Stimulated activated CD4-positive, alpha-beta T cell treated with anti-CD3 and anti-CD28 coated beads, Interleukin-4, amount 100 ng/mL, for 24 hours (primary cell): ENCODE measurements at places on chromosomes 13 and 19.

DNA sequence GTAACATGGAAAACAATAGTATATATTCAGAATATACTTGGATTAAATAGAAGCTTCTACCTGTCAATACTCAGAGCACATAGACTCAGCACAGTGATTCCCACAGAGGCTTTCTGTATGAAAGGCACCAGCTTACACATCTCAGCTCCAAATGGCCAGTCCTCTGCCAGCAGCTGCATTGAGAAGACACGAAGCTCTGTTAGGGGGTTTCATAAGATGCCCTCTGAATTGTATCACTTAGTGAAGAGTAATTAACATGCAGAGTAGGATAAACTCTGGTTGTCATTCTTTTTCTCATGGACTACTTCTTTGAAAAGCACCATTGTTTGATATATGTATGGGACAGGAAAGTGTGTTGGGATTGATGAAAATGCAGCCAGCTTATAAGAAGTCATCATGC, 15.2 kb downstream of the EDNRB start:
- no peak for DNase-seq

GRCh38 chr13:83940742-83941141, 58.5 kb upstream of the SLITRK1 start:
- no peak for DNase-seq

DNA sequence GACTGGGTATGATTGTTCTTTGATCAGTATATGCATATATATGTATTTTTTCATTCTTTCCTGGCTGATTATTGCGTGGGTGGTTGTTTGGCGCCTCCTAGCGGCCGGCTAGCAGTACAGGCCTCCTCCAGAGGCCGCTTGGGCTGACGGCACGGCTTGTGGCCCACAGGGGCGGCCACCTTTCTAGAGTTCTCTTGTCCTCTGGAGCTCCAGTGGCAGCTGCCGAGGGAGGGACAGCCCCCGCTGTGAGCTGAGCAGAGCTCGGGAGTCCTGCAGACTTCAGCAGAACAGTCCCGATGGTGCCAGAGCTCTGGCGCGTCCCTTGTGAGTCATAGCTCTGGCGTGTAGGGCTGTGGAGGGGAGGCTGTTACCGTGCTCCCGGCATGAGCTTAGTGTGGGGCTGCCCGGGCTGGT, 22.5 kb upstream of the ZNF429 start:
- DNase-seq: peak; percentile 57

- DNase-seq: peak; percentile 25
Observed at GRCh38 chr19:16330806-16331690, 6.4 kb downstream of the KLF2 start.

GRCh38 chr19:6721773-6722172, 1.3 kb upstream of the C3 start:
- DNase-seq: no peak

- DNase-seq: no peak
Observed at GRCh38 chr13:102774591-102775520, 1.3 kb upstream of the TEX30 start.

DNA sequence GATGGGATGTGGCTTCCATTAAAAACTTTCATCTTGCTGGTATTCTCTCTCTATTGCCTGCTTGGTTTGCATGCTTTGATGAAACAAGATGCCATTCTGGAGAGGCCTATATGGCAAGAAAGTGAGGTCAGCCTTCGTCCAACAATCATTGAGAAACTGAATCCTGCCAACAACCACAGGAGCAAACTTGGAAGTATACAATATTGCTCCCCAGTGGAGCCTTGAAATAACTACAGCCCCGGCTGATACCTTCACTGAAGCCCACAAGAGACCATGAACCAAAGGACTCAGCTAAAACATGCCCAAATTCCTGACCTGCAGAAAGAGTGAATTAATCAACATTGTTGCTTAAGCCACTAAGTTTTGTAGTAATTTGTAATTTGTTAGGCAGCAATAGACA, 82.5 kb upstream of the FGF14 start:
- no peak for DNase-seq

GRCh38 chr13:41244556-41244955, 18.8 kb downstream of the MTRF1 start:
- DNase-seq: no peak

DNA sequence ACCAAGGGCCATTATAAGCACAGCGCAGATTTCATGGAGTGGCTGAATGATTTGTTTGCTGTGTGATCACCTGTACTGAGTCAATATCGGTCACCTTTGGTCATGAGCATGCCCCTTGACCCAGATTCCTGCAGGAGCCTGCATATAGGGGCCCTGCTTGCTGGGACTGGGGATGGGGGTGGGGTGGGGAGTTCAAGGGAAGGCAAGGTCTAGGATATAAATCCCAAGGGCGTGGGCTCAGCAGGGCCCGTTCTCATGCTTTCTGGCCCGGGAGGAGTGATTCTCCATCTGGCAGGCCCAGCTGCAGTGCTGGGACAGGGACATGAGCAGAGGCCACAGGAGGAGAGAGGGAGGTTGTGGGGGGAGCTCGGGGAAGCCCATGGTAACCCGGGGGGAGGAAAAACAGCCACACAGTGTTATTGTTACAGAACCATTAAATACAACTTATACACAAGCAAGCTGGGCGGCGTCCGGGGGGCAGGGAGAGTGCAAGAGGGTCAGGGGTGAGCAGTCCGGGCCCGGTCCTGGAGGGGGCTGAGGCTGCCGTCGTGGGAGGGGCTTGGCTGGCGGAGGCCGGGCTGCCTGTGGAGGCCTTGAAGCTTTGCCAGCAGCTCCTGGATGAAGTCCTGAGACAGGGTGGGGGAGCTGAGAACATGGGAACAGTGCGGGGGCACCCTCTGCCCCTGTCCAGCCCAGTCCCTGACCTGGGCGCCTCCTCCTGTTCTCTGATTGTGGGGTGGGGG, 5.2 kb downstream of the PPP1R14A start:
- DNase-seq: no peak

DNA sequence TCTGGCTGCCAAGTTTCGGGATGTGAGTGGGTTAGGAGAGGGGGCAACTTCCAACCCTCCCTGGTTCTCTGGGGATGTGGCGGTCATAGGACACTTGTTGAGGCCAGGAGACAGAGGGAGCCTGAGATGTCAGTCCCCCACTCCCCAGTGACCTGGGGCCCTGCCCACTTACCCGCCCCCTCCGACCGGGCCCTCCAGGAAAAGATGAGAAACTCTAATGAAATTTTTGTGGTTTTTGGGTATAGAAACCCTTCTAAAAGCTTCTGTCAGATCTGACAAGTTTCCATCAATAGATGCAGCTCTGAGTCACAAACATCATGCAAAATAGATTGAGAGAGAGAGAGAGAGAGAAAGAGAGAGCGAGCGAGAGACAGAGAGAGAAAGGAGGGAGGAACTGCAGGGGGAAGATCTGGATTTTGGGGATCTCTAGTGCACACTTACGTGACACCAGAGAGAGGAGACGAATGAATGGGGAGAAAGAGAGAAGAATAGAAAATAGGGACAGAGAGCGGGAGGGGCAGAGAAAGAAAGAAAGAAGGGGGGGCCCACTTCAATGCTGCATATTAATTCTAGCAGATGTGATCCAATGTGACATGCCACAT, 94.0 kb downstream of the PTPRS start:
- DNase-seq: peak; percentile 17

DNA sequence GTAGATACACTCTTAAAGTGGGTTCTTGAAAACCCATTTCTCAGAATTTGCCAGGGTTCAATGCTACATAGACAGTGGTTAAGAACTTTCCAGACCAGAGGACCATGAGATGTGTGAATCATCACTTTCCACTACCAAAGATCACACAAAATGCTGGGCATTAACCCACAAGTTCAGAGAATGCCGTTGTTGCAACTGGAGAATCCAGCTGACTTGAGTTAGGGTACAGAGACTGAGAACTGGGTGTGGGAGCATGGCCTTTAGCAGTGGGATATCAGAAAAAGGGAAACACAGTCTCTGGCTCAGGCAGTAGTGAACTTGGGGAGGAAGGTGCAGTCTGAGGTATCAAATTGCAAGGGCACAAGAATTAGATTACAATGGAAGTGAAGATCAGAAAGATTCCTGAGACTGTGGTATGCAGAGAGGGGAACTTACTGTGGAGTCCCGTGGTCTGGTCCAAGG, 51.5 kb upstream of the WDFY2 start:
- DNase-seq: no peak

- peak; percentile 10 for DNase-seq
Observed at GRCh38 chr19:55116859-55117662, at the start of gene PPP1R12C. TSS of gene PPP1R12C (minus strand) at chr19:55117637. CDS start at chr19:55117543, 94 bp downstream.

GRCh38 chr13:96473526-96474180, 383.7 kb downstream of the HS6ST3 start:
- no peak for DNase-seq

DNA sequence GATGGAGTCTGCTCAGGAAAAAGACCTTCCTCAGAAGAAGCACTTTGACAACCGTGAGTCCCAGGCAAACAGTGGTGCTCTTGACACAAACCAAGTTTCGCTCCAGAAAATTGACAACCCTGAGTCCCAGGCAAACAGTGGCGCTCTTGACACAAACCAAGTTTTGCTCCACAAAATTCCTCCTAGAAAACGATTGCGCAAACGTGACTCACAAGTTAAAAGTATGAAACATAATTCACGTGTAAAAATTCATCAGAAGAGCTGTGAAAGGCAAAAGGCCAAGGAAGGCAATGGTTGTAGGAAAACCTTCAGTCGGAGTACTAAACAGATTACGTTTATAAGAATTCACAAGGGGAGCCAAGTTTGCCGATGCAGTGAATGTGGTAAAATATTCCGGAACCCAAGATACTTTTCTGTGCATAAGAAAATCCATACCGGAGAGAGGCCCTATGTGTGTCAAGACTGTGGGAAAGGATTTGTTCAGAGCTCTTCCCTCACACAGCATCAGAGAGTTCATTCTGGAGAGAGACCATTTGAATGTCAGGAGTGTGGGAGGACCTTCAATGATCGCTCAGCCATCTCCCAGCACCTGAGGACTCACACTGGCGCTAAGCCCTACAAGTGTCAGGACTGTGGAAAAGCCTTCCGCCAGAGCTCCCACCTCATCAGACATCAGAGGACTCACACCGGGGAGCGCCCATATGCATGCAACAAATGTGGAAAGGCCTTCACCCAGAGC, 16.2 kb upstream of the ZNF544 start:
- DNase-seq: no peak
